Fibroblast of pulmonary artery (primary cell): ENCODE measurements at places on chromosomes 7 and 10.

DNA sequence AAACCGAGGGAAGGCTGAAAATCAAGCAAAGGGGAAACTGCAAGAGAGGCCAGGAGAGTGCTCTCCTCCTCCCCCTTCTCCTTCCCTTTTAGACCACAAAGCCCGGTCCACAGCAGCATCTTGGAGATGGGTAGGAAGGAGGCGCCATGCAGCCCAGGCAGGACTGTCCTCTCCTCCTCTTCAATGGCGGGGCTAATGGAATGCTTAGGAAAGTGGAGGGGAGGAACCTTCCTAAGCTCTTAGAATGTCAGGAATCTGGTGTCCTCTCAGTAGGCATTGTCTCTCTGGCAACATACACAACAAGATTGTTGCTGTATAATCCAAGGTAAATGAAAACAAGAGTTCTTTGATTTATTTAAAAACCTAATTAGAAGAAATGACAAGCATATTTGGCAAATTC is 185.1 kb downstream of the DGKI start:
- no peak for DNase-seq

DNA sequence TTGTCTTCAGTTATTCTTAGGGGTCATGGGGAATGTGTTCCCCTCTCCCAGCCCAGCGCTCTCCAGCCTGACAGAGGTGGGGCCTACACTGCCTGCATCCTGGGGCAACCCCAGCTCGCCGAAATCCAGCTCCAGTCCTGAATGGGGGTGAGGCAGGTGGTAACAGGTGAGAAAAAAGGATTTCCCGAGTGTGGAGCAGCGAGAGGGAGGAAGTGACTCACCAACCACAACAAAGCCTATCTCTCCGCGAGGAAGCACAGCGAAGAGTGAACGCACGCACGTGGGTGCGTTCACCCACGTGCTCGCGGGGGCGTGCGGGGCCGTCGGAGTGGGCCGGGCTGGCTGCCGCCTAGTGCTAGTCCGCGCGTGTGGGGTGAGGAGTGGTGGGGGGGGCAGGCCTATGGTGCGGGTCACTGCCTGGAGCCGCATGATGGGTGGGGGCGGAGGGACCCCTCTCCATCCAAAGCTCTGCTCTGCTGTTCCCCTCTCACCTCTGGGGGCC is 855 bp upstream of the PALD1 start:
- DNase-seq = peak; percentile 30

- no peak for DNase-seq
These were observed 24.0 kb upstream of the PCGF5 start for GRCh38 chr10:91196268-91197048.

DNA sequence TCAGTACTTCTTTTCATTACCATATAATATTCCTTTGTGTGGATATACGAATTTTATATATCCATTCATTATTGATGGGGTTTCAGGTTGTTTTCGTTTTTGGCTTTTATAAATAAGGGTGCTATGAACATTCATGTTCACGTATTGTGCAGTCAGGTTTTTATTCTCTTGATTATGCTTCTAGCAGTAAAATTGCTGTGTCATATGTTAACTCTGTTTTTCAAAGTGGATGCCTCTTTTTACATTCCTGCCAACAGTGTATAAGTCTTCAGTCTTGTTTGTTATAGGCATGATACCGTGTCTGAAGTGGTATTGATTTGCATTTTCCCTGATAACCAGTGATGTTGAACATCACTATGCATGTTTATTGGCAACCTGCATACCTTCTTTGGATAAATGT is 127.1 kb upstream of the CNTNAP2 start:
- DNase-seq = no peak

DNA sequence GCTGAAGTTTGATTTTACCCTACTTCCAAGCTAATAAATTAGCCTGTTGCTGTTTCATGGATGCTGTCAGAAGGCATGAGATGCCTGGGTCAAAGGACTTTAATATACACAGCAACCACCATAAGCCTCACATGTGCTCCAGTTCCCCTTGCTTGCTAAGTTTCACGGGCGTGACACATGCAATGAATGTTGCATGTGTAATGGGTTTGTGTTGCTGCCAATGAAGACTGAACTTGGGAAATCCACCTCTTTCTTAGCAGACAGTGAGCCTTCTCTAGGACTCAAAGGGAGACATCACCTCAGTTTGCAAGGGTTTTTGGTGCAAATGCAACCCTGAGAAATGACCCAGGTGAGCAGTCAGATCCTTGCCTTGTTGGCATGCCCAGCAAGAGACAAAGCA is 505.5 kb upstream of the PODXL start:
- peak; percentile 3 for DNase-seq

DNA sequence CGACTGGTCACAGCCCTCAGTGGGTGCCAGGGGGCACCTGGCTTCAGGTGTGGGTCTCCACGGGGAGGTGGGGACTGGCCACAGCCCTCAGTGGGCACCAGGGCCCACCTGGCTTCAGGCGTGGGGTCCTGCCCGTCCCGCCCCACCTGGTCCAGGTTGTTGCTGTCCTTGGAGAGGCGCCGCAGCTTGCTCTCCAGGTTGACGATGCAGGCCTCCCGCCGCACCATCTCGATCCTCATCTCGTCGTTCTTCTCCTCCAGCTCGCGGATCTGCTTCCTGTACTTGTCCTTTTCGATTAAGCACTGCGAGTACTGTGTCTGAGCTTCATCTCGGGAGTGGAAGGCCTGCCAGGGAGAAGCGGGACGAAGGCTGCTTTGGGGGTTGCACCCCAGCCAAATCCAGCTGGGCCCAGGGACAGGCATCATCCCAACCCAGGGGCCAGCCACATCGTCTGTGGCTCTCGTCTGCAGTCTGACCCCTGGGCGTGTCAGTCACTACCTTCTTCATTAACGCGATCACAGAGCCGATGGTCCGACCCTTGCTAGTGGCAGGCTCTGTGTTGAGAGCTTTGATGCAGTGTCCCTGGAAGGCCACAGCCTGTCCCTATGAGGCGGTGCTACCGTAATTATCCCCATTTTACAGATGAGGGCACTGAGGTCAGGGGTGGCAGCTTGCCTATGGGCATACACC is 92.9 kb upstream of the GNA12 start:
- DNase-seq = no peak

GRCh38 chr7:16657656-16658279 is 11.8 kb downstream of the BZW2 start:
- peak; percentile 90 for DNase-seq

- DNase-seq = no peak
These were observed 44.2 kb upstream of the PCBD1 start for GRCh38 chr10:70932392-70933196.

- no peak for DNase-seq
These were observed 2.2 kb downstream of the PDCD4 start for GRCh38 chr10:110873951-110874350.

DNA sequence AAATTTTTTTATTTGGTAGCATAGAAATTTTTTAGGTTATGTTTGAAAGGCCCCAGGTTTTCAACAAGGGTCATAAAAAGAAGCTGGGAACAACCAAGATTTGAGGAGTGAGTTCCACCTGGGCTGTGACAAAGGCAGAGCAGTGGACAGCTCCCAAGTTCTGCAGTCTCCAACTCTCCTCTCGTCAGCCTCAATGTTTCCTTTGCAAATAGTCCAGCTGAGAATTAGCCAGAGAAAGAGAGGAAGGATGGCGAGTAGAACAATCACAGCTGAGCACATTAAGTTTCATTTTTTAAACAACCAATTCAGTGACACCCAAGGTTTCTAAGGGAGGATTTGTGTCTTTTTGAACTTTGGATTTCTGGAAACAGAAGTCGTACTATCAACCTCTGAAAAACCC is 143.2 kb downstream of the NRCAM start:
- no peak for DNase-seq

- no peak for DNase-seq
These were observed 115.2 kb downstream of the EBF3 start for GRCh38 chr10:129848696-129849451.

DNA sequence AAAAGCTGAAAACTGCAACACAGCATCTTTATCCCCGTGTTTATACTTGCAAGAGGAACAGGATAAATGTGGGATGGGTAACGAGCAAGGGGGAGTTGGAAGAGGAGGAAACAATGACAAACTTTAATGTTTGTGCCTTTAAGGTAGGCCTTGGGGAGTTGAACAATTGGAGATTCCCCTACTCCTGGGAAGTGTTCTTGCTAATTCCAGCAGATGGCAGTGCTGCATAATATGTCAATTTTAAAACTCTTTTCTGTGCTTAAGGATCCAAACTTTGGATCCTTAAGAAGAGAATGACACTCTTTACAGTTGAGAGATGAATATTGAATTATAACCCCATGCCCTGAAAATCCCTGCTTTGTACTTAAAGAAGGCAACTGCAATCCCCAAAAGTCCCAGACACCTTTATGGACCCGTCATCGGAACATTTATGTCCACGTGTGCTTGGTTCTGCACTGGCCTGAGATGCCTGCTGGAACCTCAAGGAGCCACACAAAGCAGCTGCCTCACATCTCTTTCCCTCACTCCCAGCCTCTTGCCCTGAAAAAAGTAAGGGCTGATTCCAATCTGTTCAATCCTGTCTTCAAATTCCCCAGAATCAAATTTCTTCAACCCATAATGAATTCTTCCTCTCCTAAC is 12.0 kb downstream of the IFIT5 start:
- peak; percentile 83 for DNase-seq

GRCh38 chr7:66514050-66514449 is 114.6 kb upstream of the KCTD7 start:
- no peak for DNase-seq

- DNase-seq = no peak
These were observed 55.0 kb upstream of the PRR15 start for GRCh38 chr7:29508608-29509007.

GRCh38 chr7:91412298-91412697 is 148.1 kb downstream of the FZD1 start:
- no peak for DNase-seq
